Activated T-helper 2 cell treated with anti-CD3 and anti-CD28 coated beads, Interferon-gamma antibody, Interleukin-2, Interleukin-4, amounts not matched to agents 10 μg/mL and 5 μg/mL and 100 μg/mL, durations not matched to agents 14 hours and 24 hours and 36 hours (primary cell): ENCODE measurements at places on chromosomes 12 and 14. TPM values are rescaled to one million over a fixed set of nuclear protein-coding genes. Genes with fewer than 3 reads are reported as not detected.

The CTSG gene
- not detected in 2 replicates for total RNA-seq

DNA sequence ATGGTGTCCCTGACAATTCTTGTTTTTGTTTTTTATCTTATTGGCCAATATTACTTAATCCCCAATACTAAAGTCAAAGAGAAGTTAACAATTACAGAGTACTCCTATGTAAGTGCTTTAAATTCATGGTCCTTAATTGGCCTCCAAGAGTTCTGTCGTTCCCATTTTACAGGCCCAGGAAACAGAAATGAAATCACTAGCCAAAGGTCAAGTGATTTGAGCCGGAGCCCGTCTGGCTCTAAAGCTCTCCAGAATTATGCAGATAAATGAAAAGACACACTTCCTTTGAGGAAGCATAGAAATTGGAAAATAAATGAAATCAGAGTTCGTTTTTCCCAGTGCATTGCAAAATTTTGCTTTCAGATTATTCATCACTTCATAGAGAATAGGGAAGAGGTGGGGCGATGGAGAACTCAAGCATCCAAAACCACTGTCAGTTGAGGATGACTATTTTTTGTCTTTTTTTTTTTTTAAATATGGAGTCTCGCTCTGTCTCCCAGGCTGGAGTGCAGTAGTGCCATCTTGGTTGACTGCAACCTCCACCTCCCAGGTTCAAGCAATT lies 78.5 kb downstream of the MAP1LC3B2 start:
- H3K4me1 ChIP-seq: peaks cover 4% of the 10 kb centered on the region
- H3K27me3 ChIP-seq: peaks cover 33% of the 10 kb centered on the region
- H3K4me3 ChIP-seq: no peak overlapping the region
- DNase-seq: no peak

GRCh38 chr14:61493239-61493638 lies 171.9 kb downstream of the PRKCH start:
- no peaks in the 10 kb centered on the region for H3K27me3 ChIP-seq
- DNase-seq: no peak
- H3K4me1 ChIP-seq: peaks cover 20% of the 10 kb centered on the region

DNA sequence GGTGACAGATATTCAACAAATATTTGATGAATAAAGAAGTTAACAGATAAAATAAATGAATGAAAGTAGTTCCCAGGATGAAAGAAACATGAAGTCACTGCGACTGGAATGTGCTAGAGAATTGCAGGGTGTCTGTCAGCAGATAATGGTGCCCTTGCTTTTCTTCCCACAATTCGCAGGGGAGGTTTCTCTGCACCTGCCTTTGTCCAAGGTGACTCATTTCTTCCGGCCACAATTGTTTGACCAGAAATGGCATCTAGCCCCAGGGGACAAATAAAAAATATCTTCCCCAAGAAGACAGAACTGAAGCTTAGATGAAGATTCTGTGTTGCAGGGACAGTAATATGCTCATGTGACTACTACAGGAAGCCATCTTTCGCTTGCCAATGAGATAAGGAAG lies 316.1 kb upstream of the TBX3 start:
- H3K4me1 ChIP-seq: no peaks in the 10 kb centered on the region
- no peak overlapping the region for H3K4me3 ChIP-seq
- no peaks in the 10 kb centered on the region for H3K36me3 ChIP-seq
- H3K27me3 ChIP-seq: no peaks in the 10 kb centered on the region

DNA sequence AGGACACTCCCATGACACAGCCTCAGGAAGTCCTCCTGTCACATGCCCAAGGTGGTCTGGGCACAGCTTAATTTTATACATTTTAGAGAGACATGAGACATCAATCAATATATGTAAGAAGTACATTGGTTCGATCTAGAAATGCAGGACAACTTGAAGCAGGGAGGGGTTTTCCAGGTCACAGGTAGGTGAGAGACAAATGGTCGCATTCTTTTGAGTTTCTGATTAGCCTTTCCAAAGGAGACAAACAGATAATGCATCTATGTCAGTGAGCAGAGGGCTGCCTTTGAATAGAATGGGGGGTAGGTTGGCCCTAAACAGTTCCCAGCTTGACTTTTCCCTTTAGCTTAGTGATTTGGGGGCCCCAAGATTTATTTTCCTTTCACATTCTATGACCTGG lies 2.5 kb downstream of the HSPB8 start:
- no peak overlapping the region for H3K4me3 ChIP-seq
- peaks cover 3% of the 10 kb centered on the region for H3K27me3 ChIP-seq
- H3K27ac ChIP-seq: no peak overlapping the region
- no peaks in the 10 kb centered on the region for H3K4me1 ChIP-seq

GRCh38 chr12:115504306-115505290 lies 772.9 kb downstream of the MED13L start:
- no peaks in the 10 kb centered on the region for H3K4me1 ChIP-seq
- no peak overlapping the region for H3K4me3 ChIP-seq
- no peak overlapping the region for H3K27ac ChIP-seq
- no peaks in the 10 kb centered on the region for H3K36me3 ChIP-seq
- H3K27me3 ChIP-seq: no peaks in the 10 kb centered on the region

DNA sequence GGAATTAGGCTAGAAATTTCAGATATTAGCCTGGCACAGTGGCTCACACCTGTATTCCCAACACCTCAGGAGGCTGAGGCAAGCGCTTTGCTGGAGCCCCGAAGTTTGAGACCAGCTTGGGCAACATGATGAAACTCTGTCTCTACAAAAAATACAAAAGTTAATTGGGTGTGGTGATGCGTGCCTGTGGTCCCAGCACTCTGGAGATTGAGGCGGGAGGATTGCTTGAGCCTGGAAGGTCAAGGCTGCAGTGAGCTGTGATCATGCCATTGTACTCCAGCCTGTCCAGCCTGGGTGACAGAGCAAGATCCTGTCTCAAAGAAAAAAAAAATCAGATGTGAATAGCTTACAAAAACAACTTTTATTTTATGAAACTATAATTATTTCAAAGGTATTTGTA lies 15.1 kb downstream of the FRMD6 start:
- no peak for DNase-seq
- H3K4me3 ChIP-seq: no peak overlapping the region
- H3K36me3 ChIP-seq: no peaks in the 10 kb centered on the region
- no peaks in the 10 kb centered on the region for H3K27me3 ChIP-seq
- H3K27ac ChIP-seq: no peak overlapping the region

GRCh38 chr12:112178796-112179195 lies 53.4 kb downstream of the TRAFD1 start:
- no peak overlapping the region for H3K4me3 ChIP-seq
- peaks cover 41% of the 10 kb centered on the region for H3K36me3 ChIP-seq
- no peak overlapping the region for H3K27ac ChIP-seq
